ENCODE measurements at places on chromosomes 5 and 9.

GRCh38 chr5:177967221-177967887 is 28.7 kb downstream of the PROP1 start:
- no peak for DNase-seq

DNA sequence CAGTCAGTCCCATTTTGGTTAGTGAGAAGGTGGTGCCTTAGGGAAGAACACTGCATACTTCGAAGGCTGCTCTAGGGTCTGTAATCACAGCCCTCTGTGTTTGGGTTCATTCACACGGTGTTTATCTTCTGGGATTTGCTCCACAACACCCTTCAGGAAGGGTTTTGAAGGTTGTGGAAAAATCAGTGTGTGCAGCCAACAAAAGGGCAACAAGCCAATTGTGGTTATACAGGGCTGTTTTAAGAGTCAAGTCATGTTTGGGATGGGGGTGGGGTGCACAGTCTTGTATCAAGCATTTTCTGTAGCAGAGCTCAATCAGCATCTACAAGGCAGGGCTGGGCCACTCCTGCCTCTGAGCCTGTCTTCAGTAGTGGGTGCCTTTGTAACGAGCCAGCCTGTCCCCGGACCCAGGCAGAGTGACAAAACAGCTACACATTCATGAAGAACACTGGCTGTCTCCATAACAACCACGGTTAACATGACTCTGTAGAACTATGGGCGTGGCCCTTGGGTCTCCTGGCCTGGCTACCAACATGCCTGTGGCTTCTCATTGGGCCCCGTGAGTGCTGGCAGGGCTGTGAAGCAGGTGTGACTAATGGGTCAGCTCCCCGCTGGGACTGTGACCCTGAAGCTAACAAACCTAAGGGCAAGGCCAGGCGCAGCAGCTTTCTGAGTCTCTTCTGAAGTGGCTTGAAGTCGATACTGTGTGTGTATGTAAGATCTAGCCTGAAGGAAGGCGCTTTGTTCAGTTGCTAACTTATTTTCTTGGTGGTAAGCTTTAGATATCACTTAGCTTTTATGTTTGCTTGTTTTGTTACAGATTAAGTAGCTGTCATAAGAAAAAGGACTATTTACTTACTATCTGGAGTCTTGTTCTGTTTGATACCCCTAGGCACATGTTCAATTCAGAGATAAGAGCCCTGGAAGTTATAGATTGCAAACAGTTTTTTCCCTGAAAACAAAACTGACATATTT is 27.9 kb upstream of the GOLM1 start:
- peak; percentile 67 for DNase-seq

- no peak for DNase-seq
Observed at GRCh38 chr5:76859591-76860247, 9.9 kb downstream of the S100Z start.

DNA sequence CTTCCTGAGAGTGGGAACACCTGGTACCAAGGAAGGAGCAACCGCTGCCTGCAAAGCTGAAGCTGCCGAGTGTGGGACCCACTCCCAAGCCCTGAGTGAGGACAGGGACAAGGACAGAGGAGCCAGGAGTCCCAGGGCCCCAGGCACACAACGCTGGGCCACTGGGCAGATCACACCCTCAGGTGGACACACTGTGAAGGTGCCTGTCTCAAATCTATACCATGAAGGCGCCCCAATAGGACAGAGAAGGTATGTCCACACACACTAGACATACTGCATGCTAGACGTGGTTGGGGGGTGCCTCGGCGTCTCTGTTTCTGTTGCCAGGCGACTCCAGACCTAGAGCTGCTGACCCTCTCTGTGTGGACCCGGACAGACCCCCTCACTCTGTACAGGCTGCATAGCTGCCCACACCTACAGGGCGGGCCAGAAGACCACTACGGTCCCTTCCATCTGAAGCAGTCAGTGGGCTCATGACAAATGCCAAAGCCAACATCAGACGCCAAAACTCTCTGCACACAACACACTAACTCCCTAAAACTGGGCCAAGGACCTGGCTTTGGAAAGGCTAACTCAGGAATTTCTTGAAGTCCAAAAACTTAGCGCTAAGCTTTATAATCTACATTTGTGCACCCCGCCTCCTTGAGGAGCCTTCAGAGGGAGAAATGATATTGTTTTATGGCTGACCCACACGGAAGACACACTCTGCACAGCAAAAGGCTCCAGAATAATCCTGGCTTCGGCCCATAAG is 60.7 kb downstream of the ROR2 start:
- no peak for DNase-seq

- no peak for DNase-seq
Observed at GRCh38 chr5:169956126-169956525, 24.2 kb downstream of the INSYN2B start.

DNA sequence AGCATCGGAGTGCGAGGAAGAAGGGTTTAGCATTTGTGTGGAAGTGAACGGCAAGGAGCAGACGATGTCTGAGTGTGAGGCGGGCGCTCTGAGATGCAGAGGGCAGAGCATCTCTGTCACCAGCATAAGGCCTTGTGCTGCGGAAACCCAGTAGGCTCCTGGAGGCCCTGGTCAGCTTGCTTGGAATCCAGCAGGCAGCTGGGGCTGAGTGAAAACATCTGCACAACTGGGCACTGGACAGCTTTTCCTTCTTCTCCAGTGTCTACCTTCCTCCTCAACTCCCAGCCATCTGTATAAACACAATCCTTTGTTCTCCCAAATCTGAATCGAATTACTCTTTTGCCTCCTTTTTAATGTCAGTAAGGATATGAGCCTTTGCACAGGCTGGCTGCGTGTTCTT is 72.1 kb downstream of the C7 start:
- no peak for DNase-seq

GRCh38 chr9:96038914-96039313 is 163.4 kb downstream of the ERCC6L2 start:
- no peak for DNase-seq

- no peak for DNase-seq
Observed at GRCh38 chr5:132211787-132212186, 15.9 kb downstream of the P4HA2 start.

Measured in right forelimb (tissue), 1 donor.